ENCODE measurements at places on chromosomes 4 and X.

- no peak for DNase-seq
Observed at GRCh38 chrX:66020631-66021334, 19.1 kb downstream of the VSIG4 start.

GRCh38 chr4:189792924-189793618 is 147.6 kb upstream of the FRG1 start:
- DNase-seq = peak; percentile 4

- DNase-seq = no peak
Observed at GRCh38 chr4:188779581-188779980, 640.3 kb downstream of the TRIML1 start.

DNA sequence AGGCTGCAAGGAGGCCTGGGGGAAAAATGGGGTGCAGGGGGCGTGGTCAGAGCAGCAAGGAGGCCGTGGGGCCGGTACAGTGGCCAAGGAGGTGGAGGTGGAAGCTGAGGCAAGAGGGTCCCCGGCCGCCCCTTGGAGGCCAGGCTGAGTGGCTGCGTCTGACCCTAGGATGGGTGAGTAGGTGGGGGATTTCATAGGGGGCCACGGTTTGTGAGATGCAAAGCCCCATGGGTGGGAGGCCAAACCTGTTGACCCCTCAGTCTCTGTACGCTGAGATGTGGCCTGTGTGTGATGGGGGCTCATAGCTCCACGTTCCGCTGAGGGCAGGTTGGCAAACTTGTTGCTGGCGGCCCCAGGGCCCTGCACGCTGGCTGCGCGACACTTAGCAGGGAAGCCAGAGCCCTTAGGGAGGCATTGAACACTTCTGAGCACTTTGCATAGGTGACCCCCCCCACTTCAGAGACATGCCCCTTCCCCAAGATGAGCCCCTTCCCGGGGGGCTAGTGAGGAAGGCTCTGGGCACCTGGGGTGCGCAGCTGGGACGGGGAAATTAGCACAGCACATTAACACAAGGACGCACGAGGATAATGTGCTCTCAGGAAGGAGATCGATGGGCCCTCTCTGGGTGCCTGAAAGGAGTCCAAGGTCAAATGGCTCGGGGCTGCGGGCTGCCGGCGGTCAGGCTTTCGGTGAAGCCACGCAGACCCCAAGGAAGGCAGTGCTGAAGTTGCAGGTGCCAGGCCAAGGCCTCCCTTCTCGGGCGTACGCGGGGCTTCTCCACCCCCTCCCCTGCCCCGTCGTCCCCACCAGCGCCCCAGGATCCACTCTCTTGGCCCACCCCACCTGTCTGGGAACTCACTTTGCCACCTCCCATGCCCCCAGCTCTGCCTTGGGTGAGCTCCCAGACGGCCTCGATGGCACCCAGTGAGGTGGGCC is 107.4 kb downstream of the HMX1 start:
- DNase-seq = no peak

- DNase-seq = no peak
Observed at GRCh38 chr4:149292425-149293007, 523.1 kb downstream of the IQCM start.
